ENCODE measurements at places on chromosomes 6 and 20.

- DNase-seq, result no peak
Observed at GRCh38 chr6:17161076-17161475, 59.2 kb downstream of the STMND1 start.

GRCh38 chr6:4405621-4406212 lies 270.3 kb upstream of the ECI2 start:
- DNase-seq, result no peak

GRCh38 chr20:37610203-37610798 lies 82.6 kb upstream of the BLCAP start:
- no peak for DNase-seq

DNA sequence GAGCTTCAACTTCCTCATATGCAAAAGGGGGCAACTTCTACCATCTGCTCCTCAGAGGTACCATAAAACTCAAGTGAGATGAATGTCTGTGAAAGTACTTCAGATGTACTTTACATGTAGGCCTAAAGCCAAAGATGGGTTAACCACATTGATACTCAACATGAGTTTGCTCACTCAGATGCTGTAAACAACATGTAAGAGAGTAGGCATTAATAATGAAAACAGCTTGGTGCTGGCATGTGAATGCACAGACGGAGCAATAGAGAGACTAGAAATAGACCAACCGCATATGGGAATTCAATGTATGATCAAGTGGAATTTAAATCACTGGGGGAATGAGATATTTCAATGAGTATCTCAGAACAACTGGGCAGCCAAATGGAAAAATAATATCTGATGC lies 143.8 kb upstream of the CDYL start:
- no peak for DNase-seq

GRCh38 chr6:159233365-159234101 lies 64.3 kb downstream of the FNDC1 start:
- no peak for DNase-seq

- no peak for DNase-seq
Observed at GRCh38 chr6:137282254-137282653, 63.1 kb upstream of the IFNGR1 start.

DNA sequence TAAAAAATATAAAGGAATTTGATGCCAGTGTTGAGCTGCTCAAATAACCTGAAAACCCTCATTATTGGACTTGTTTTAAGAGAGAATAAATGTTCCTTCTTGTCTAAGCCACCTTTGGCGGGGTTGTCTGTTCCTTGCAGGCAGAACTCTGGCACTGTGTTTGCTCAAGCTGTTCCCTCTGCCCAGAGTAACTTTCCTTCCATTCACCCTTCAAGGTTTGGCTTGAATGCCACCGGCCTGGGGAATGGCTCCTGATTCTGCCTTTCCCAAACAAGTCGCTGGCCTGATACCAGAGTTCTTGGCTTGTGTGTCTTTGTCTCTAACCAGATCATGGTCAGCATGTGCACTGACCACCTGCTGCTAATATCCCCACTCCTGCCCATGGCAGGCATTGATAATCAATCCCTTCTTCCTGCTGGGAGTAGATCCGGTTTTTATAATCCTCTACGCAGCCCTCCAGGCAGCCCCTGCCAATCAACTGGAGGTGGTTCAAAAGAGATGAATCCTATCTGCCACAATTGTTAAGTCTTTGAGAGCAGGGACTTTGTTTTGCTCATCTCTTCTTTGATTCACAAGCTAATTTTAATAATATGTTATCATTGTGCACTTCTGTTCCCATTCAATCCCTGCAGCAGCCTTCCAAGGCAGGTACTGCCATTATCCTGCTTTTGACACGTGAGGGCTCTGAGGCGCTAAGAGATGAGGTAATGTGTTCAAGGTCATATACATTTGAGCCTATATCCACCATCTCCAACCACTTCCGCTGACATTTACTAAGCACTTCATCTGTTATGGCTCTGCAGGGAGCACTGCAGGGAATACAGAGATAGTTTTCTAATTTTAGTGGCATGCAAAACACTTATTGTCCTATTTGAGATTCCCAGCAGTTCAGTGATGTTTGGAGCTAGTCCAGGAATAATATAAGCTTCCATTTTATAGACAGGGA lies 3.1 kb upstream of the CCM2L start:
- DNase-seq, result no peak

DNA sequence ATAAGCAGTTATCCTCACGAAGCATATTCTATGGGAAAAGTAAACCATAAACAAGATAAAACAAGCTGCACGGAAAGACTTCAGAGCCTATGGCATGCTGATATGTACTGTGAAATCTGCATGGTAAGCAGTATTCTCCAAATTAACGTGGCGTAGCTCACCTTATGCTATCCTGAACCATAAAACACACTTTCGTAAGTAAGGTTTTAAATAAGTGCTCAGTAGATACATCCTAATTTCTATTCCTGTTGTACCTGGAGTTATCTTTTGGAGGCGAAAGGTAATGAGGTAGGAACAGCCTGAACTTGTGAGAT lies 208.7 kb downstream of the GMDS start:
- no peak for DNase-seq

- no peak for DNase-seq
Observed at GRCh38 chr6:14638906-14639761, 521.6 kb downstream of the CD83 start.

Data from renal pelvis (tissue), 12 donors.